ENCODE measurements at places on chromosomes 6 and 20.

DNA sequence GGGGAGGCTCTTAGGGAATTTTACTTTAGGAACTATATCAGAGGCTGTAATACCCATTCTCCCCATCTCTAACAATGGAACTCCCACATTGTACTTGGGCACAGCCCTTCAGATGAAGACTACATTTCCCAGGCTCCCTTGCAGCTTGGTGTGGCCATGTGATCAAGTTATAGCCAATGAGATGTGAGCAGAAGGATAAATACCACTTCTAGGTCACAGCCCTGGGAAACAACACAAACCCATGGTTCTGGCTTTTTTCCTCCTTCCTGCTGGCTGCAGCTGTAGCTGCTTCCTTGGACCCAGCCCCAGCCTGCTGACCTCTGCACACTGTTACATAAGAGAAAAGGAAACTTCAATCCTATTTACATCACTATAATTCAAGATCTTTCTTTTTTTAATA, 445.9 kb upstream of the JARID2 start:
- DNase-seq = peak; percentile 62

- no peak for DNase-seq
Observed at GRCh38 chr6:148596891-148597455, 149.9 kb upstream of the UST start.

DNA sequence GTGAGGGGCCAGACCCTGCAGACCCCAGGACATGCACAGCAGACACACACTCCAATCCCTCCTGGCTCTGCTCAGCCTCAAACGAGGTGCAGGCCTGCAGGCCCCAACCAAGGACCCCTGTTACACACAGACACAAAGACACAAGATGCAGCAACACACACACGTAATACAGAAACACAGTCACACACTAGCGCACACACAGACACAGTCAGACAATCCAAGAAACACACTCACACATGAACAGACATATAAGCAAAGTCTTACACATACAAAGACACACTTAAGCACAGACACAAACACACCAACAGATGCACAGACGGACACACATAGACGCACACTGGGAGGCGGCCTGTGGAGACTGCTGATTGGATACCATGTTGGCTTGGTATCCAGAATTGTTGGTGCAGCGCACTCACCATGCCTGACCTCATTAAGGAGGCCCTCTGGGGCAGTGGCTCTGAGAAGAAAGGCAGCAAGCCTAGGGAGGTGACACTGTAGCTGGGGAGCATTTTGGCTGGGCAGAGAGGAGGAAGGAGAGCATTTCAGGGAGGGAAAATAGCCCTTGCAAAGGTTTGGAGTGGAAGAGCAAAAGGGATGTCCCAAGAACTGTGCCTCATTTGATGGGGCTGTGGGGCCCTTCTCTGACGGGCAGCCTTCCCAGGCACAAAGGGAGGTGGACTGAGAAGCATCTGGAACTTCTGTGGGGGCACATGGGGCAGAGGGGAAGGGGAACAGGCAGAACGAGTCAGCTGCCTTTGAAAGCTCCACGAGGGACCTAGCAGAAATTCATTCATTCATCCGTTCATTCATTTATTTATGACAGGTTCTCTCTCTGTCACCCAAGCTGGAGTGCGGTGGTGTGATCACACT, 1.4 kb upstream of the HSPA12B start:
- DNase-seq = no peak

DNA sequence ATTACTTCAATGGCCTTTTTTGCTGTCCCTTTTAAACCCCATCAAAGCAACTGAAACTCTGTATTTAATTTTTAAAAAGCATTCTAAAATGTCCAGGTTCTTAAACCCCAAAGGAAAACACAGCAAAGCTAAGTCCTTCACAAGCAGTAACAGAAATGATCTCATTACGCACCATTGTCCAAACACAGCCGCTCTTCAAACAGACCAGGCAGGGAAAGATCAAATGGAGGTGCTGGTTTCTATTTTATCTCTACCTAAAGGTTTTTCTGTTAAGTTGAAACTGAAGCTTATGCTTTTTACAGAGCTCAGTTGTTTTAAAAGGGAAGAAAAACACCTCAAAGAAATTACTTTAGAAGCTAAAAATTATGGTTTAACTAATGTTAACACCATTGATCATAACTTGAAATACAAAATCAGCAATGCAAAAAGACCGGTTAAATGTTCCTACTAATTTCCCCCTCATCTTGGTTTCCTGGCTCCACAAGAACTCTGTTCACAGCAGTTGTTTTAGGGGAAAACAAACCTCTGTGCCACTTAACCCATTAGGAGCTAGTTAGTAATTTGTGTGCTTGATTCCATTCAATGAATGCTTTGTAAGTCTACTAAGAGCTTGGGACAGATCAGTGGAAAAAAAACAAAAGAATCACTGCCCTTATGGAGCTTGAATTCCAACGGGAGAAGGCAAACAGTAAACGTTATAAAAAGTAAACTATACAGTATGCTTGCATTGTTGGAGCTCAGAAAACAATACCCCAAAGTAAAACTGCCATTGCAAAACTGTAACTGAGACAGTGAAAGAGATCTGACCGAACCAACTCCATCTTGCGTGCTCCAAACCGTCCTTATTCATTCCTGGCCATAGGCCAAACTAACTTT, 87.4 kb downstream of the CD24 start:
- DNase-seq = no peak

- no peak for DNase-seq
Observed at GRCh38 chr6:74976701-74977100, 229.2 kb downstream of the COL12A1 start.

DNA sequence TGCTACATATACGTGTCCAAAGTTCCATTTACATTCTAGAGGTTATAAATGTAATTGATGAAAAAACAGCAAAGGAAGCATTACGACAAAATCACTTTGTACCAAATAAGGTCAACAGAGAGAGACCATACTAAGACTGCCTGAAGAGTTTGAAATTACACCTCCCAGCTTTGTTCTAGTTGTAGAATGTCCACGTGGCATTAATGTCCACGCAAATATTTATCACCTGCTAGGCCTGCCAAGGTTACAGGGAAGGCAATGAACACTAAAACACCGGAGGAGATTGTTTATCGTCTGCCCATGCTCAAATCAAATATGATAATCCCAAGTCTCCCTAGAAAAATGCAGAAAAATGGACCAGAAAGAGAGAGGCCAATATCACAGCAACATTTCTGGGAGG, 6.2 kb downstream of the RALGAPA2 start:
- DNase-seq = no peak

GRCh38 chr20:43915211-43916072, 790 bp downstream of the TOX2 start:
- no peak for DNase-seq

GRCh38 chr6:30334075-30334783, 7.5 kb downstream of the TRIM39 start:
- peak; percentile 47 for DNase-seq

Data from Caki2 (cell line).